HCEC 1CT (cell line): ENCODE measurements at places on chromosomes 6 and 20.
A peak's percentile ranks its signal among the peaks of the same experiment; 100 is the strongest.

- peak; percentile 92 for DNase-seq
Observed at GRCh38 chr6:53048431-53049195, 16.6 kb upstream of the FBXO9 start.

- no peak for DNase-seq
Observed at GRCh38 chr6:147395158-147395557, 113.3 kb upstream of the SAMD5 start.

DNA sequence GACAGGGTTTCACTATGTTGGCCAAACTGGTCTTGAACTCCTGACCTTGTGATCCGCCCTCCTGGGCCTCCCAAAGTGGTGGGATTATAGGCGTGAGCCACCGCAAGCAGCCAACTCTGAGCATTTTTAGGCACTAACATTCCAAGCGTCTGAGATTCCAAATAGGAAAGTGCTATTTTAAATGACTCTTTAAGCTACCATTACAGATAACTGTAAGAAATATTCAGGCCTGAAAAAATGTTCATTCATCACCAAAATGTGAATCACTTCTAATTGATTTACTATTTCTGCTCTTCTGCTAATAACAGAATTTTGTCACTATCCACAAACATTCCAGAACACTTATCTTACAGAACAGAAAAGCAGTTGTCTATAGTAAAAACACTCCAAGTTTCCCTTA lies 106.5 kb downstream of the BACH2 start:
- DNase-seq = no peak

DNA sequence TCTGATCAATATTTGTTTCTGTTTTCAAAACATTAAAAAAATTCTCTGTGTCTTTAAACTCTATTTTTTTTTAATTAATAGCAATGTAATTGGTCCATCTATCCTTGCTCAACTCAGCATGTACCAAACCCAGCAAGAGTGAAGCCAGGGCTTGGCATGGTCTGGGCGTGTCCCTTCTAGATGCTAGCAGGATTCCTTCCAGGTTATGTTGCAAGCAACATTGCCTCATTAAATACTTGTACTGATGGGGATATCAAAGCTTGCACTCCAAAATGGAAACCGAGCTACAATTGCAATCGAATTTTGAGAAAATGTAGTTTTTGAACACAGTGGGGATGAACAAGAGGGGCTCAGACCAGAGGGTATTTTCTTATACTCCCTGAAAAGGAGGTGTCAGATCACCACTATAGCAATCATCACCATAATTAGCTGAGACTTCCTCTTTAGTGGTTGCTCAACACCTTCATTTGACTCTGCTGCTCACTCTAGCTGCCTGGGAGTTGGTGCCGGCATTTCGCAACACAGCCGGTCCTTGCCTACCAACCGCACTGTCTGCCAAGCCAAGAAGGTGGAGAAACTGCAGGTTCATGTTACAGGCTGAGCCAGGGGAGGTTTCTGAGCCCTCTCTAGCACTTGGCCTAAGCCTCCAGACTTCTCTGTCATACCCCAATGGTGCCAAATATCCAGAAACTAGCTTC lies 67.8 kb upstream of the RALGAPA2 start:
- no peak for DNase-seq

DNA sequence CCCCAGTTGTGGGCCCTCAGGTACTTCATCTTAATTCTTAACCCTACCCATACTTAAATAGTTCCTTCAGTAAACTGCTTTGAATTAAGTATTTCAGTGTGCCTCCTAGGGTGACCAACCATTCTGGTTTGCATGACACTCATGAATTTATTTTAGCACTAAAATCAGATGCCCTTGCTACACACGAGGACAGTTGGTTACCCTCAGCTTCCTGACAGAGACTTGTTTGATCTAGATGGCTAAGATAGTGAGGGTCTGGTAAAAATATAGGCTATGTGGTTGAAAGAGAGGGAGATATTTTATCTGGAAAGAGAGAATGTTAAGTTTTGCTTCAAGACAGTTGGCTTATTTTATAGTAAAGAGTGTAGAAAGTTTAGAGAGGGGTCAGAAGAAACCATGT lies 10.6 kb downstream of the PGK2 start:
- no peak for DNase-seq

DNA sequence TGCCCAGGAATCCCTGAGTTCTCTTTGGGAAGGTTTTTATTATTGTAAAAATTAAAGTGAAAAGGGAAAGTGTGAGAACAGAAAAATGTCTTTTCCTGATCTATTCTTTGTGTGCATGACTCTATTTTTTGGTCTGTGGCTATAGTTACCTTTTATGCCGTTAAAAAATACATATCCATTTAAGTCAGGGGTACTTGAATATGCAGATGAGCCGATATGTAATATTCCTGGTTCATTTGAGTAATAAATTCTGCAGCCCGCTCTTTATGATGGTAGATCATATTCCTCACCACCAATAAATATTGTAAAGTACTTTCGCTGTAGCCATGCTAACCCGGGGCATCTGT lies 503 bp upstream of the MYT1 start:
- DNase-seq = no peak

- peak; percentile 49 for DNase-seq
Observed at GRCh38 chr6:73985891-73986290, 289.9 kb downstream of the CD109 start.

GRCh38 chr6:148395583-148396101 lies 53.0 kb downstream of the SASH1 start:
- no peak for DNase-seq

DNA sequence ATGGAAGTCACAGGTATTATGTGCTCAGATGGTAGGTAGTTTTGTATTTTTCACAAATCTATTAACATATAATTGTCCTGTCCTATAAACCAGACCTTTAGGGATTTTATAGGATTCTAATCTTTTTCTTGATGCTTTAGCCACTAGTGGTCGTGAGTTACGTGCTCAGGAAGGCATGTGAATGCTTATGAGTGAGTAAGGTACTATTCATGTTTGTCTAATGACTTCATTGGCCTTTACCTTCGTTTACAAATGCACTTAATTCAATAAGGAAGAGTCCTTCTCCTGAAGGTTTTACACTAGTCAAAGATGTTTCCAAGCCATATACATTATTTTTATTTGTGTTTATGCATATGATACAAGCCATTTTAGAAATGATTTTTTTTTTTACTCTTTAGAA lies 23.0 kb downstream of the PACRG start:
- DNase-seq = no peak

- no peak for DNase-seq
Observed at GRCh38 chr20:45792317-45793118, 764 bp downstream of the DNTTIP1 start.

- no peak for DNase-seq
Observed at GRCh38 chr20:59825944-59826759, 107.3 kb downstream of the SYCP2 start.

DNA sequence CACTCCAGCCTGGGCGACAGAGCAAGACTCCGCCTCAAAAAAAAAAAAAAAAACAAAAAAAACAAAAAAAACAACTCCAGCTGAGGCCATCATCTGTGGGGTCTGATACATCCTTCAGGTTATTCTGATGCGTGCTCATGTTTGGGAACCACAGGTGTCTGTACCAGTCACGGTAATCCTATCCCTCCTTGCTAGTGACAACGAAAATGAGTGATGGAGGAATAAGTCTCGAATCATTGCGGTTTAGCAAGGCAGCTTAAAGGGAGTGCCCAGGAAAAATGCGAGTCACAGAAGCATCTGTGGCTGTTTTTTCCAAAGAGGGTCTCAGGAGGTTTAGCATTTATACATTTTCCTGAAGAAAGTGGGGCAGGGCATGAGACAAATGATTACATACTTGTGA lies 48.8 kb downstream of the MCUR1 start:
- DNase-seq = no peak

DNA sequence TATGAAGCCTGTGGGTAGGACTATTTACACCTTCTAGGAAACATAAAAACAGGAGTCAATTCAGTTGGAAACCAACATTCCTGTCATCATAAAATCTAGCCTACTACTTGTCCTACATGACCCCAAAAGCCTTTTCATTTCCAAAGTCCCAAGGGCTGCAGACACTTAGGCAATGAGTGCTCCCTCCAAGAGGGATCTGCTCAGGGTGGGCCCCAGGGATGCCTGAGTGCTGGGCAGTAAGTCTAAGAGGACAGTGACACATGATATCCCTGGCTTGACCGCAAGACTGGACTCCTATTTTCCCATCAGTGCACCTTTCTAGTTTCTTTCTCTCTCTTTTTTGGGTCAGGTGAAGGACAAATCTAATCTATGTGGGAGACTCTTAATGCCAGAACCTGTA lies 1101.3 kb downstream of the GRIK2 start:
- no peak for DNase-seq

DNA sequence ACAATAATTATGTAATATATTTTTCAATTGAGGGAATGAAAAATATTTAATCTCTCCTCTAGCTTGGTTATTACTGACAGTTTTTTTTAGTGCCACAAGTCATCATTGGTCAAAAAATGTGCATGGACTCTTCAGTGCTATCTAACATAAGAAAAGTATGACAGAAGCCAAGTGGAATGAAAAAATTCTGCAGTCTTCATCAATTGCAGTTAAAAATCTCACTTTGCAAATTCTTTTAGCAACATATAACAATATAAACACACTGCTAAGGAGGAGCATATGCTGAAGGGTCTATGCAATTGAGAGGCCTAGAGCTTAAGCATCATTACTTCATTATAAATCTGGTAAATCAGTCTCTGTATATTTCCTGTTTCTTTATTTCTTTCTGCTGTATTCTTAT lies 175.1 kb downstream of the ARHGAP18 start:
- DNase-seq = no peak

GRCh38 chr6:88741939-88742338 lies 221.5 kb downstream of the RNGTT start:
- DNase-seq = no peak

GRCh38 chr20:49759266-49759950 lies 45.7 kb upstream of the B4GALT5 start:
- DNase-seq = no peak

DNA sequence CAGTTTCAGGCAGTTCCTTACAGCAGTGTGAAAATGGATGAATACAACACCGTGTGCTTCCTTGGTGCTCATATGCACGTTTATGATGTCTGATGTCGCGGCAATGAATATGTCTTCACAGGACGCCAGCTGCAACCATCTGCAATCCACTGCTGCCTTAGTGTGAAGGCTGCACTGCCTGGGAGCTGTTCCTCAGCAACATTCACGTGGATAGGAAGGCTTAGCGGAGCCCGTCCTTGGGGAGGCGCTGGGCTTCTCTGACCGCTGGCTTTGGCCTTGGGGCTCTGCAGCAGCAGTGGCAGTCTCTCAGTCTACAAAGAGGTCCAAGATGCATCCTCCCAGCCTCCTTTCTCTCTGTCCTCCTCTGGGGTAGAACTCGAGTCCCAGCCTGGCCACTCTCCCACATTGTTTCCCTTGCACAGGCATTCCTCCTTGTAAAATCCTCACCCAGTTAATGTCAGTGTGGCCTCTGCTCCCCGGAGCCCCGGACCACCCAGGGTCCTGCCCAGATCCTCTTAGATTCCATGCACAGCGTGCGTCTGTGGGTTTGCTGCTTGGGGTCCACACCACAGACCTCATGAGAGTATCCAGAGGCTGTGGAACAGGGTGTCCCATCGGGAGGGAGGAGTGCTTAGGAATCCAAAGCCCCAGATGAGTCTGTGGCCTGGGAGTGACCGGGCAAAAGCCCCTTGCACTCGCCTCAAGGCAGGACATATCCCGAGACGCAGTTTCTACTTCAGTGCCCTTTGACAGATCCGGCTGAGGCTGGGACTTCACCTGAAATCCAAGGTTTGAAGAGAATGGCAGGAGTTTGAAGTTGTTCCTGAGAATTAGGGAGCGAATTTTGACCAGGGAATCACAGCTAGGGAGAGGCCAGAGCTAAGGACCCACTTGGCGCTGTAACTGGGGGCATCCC lies 181.3 kb downstream of the THBS2 start:
- DNase-seq = no peak

GRCh38 chr20:45970646-45971424 lies 1.2 kb downstream of the ZNF335 start:
- no peak for DNase-seq

DNA sequence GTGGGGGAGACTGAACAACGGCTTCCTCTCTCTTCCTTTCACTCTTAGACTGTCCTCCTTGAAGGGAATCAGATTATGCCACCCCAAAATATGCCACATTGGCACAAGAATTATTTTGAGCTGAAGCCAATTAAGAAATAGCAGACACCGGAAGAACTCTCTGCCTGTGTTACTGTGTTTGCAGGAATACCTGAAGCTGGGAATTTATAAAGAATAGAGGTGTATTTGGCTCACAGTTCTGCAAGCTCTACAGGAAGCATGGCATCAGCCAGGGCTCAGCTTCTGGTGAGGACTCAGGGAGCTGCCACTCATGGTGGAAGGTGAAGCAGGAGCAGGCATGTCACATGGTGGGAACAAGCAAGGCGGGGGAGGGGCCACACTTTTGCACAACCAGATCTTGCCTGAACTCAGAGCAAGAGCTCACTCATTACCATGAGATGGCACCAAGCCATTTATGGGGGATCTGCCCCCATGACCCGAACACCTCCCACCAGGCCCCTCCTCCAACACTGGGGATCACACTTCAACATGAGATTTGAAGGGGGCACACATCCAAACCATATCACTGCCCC lies 46.0 kb downstream of the PCNA start:
- no peak for DNase-seq

GRCh38 chr6:10101551-10102252 lies 313.2 kb downstream of the TFAP2A start:
- DNase-seq = no peak

DNA sequence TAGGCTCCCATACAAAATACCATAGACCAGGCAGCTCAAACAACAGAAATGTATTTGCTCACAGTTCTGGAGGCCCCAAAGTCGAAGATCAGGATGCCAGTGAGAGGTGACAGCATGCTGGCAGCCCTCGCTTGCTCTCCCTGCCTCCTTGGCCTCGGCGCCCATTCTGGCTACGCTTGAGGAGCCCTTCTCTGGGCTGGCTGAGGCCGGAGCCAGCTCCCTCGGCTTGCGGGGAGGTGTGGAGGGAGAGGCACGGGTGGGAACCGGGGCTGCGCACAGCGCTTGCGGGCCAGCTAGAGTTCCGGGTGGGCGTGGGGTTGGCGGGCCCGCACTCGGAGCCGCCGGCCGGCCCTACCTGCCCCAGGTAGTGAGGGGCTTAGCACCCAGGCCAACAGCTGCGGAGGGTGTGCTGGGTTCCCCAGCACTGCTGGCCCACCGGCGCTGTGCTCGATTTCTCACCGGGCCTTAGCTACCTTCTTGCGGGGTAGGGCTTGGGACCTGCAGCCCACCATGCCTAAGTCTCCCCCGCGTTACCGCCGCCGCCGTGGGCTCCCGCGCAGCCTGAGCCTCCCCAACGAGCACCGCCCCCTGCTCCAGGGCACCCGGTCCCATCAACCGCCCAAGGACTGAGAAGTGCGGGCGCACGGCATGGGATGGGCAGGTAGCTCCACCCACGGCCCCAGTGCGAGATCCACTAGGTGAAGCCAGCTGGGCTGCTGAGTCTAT lies 32.6 kb upstream of the SERPINB9 start:
- DNase-seq = no peak

GRCh38 chr6:33794910-33795623 lies 6.1 kb upstream of the LEMD2 start:
- DNase-seq = no peak
